PC-3 (cell line): ENCODE measurements at places on chromosomes 7 and 10. TPM values are rescaled to one million over a fixed set of nuclear protein-coding genes. Genes with fewer than 3 reads are reported as not detected.

- H3K4me1 ChIP-seq, result peaks cover 21% of the 10 kb centered on the region
- peak; percentile 92 for DNase-seq
- H3K36me3 ChIP-seq, result 0 out of 2 replicates have a peak, but pooled peaks cover 9% of the 10 kb centered on the region
Measured at GRCh38 chr10:50585921-50586739, 37.6 kb downstream of the SGMS1 start.

DNA sequence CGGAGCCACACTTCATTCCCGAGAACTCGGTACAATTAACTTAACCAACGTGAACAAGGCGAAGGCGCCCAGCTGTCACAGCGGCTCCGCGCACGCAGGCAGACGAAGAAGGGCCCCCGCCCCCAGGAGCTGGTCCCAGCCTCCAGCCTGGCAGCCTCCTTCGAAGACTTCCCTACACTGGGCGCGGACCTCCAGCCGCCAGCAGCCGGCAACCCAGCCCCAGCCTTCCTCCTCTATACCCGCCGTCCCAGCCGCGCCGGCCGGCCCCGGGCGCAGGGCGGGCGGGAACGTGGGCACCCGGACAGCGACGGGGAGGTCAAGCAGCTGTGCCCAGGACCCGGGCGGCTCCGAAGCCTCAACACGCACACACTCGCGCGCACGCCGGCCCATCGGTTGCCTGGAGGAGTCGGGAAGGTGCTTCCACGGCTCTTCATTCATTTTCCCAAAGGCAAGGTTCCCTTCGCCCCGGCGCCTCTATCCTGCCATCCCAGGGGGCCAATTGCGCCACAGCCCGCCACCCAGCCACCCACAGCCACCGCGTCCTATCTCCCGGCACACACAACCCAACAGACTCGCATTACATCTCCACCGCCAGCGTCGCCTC lies 1.6 kb downstream of the CHST15 start:
- H3K27me3 ChIP-seq, result no peaks in the 10 kb centered on the region
- peak overlapping the region; percentile 87 for H3K4me3 ChIP-seq
- H3K36me3 ChIP-seq, result no peaks in the 10 kb centered on the region

DNA sequence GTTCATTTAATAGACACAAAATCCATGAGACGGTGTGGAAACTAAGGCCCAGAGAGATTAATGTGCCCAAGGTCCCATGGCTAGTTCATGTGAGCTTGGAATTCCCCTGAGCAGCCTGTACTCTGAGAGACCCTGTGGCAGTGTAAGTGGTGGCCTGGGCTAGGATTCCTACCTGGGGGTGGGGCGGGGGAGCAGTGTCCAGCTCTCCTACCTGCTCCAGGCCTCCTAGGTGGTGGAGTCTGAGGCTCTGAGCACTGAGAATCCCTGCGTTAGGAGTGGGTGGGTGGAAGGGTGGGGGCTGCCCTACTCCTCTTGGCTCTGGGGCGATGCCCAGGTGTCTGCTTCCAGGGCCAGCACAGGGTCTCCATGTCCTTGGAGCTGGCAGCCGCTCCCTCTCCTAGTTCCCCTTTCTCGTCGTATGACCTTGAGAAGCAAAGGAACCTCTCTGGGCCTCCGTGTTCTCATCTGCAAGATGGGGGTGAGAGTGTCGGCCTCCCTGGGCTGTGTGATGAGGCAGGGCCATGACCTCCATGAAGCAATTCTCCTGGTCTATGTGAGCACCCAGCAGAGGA lies 2.5 kb downstream of the SNCG start:
- no peaks in the 10 kb centered on the region for H3K27me3 ChIP-seq
- no peak overlapping the region for H3K27ac ChIP-seq
- H3K4me3 ChIP-seq, result no peak overlapping the region

GRCh38 chr10:31650010-31650409 lies 278.6 kb downstream of the ARHGAP12 start:
- H3K4me1 ChIP-seq, result peaks cover 10% of the 10 kb centered on the region; the same call in 1 of the 2 replicates
- H3K36me3 ChIP-seq, result no peaks in the 10 kb centered on the region
- H3K4me3 ChIP-seq, result no peak overlapping the region
- DNase-seq, result peak; percentile 56

The CSGALNACT2 gene
- total RNA-seq, result 3.6 and 3.9 TPM in 2 replicates

GRCh38 chr7:93055543-93056107 lies 62.2 kb downstream of the SAMD9 start:
- no peaks in the 10 kb centered on the region for H3K27me3 ChIP-seq
- H3K36me3 ChIP-seq, result no peaks in the 10 kb centered on the region
- peaks cover 4% of the 10 kb centered on the region; the same call in 1 of the 2 replicates for H3K4me1 ChIP-seq
- peak; percentile 63 for DNase-seq
- no peak overlapping the region for H3K4me3 ChIP-seq
- no peak overlapping the region for H3K27ac ChIP-seq

DNA sequence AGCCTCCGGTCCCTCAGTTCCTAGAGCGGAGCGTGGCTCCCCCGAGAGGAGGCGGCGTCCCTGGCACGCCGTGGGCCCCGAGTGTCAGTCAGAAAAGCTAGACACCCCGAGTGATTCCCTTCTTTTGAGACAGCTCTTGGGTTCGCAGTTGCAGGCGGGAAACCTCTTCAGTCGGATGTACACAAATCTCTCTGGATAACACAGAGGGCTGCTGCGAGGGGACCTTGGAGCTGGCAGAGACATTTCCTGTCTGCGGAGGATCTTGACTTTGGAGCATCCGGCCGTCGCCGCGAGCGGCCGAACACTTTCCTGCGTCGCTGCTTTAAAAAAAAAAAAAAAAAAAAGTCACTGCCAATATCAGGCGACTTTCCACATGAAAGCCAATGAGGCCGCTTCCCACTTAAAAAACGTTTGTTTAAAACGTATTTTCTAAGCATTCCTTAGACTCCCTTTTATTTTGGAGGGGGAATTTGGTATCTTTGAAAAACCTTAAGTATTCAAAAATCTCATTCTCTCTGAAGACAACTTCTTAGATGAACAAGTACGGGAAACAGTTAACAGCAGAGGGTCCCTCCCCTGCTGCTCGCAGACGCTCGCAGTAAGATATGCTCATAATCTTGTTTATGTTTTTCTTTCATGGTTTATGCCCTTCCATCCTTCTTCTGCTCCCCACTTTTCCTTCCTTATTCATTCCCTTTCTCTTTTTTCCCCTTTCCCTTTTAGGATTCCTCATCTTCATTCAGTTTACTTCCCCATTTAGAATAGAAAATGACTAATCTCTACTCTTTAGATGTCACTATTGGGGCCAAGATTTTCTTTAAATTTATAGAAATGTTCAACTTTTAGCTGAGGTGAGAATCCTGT lies 10.0 kb downstream of the HHEX start:
- no peaks in the 10 kb centered on the region for H3K4me1 ChIP-seq
- H3K36me3 ChIP-seq, result no peaks in the 10 kb centered on the region
- no peaks in the 10 kb centered on the region for H3K27me3 ChIP-seq
- peak overlapping the region; percentile 72 for H3K4me3 ChIP-seq

DNA sequence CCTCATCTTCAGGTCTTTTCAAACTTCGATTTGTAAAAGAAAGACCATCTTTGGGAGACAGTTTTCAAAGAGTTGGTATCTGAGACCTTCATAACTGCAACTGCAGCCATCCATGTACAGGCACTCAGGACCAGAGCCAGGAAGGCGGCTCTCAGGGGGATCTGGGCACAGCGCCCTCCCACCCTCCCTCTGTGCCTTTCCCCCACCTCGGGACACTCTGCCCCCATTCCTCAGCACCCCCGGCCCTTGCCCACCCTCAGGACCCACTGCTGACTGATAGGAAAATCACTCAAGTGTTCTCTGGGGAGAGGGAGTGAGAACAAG lies 143.6 kb downstream of the CUBN start:
- no peaks in the 10 kb centered on the region for H3K36me3 ChIP-seq
- H3K27ac ChIP-seq, result peak overlapping the region; percentile 82
- peaks cover 23% of the 10 kb centered on the region for H3K4me1 ChIP-seq
- DNase-seq, result no peak

GRCh38 chr10:79038104-79038840 lies 30.5 kb upstream of the ZMIZ1 start:
- no peaks in the 10 kb centered on the region for H3K4me1 ChIP-seq
- DNase-seq, result no peak
- no peak overlapping the region for H3K27ac ChIP-seq
- H3K27me3 ChIP-seq, result peaks cover 62% of the 10 kb centered on the region
- no peak overlapping the region for H3K4me3 ChIP-seq

GRCh38 chr7:66039094-66039670 lies 36.4 kb upstream of the ASL start:
- no peak overlapping the region for H3K27ac ChIP-seq
- H3K4me1 ChIP-seq, result peaks cover 12% of the 10 kb centered on the region
- H3K4me3 ChIP-seq, result no peak overlapping the region
- DNase-seq, result no peak

DNA sequence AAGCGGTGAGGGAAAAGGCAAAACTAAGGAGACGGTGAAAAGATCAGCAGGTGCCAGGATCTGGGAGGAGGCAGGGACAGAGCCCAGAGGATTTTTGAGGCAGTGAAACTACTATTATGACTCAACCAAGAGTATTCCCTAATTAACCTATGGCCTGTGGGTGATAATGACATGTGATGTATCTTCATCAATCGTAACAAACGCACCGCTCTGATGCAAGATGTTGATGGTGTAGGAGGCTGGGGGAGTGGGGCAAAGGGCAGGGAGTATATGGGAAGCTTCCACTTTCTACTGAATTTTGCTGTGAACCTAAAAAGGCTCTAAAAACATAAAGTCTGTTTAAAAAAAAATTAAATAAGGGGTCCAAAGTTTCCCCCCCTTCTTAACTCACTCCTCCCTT lies 25.5 kb upstream of the EZH2 start:
- H3K4me1 ChIP-seq, result peaks cover 19% of the 10 kb centered on the region
- H3K36me3 ChIP-seq, result no peaks in the 10 kb centered on the region
- H3K4me3 ChIP-seq, result no peak overlapping the region
- H3K27me3 ChIP-seq, result no peaks in the 10 kb centered on the region

DNA sequence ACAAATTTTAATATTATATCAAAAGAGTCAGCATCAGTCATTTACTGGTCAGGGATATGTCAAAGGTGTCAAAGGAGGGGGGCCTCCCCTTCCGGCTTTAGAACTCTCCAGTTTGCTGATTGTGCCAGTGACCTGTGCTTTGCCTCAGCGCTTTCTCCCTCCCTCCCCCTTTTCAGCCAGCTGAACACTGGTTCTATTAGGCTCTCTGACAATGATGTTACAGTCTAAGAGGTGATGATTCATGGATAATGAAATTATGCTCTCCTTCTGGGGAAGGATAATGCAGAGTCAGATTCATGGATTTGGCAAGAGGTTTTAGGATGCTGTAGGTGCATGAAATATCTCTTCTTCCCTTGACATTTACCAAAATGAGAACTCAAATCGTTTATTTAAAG lies 6.1 kb downstream of the LRRTM3 start:
- no peak overlapping the region for H3K27ac ChIP-seq
- peak; percentile 59 for DNase-seq
- peaks cover 38% of the 10 kb centered on the region for H3K27me3 ChIP-seq
- H3K4me1 ChIP-seq, result 0 out of 2 replicates have a peak, but pooled peaks cover 3% of the 10 kb centered on the region
- H3K36me3 ChIP-seq, result no peaks in the 10 kb centered on the region
- H3K4me3 ChIP-seq, result no peak overlapping the region

DNA sequence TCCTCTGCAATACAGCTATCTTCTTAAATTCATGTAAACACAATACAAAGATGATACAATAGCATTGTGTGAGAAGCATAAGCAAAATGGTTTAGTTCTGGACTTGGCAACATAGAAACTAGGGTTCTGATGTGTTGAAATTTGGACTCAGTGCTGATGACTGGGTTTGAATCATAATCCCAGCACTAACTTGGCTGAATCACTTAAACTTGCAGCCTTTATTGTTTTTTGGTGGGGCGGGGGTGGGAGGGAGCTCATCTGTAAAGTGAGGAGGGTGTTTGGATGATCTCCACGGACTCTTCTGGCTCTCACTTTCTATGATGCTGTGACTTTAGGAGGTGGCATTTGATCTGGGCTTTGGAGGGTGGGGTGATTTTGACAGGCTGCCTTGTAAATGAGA lies 158.2 kb downstream of the WNT2 start:
- H3K27me3 ChIP-seq, result no peaks in the 10 kb centered on the region
- peaks cover 45% of the 10 kb centered on the region for H3K4me1 ChIP-seq
- no peak overlapping the region for H3K4me3 ChIP-seq
- DNase-seq, result peak; percentile 79

- peaks cover 59% of the 10 kb centered on the region for H3K27me3 ChIP-seq
- H3K4me1 ChIP-seq, result no peaks in the 10 kb centered on the region
- H3K4me3 ChIP-seq, result no peak overlapping the region
Measured at GRCh38 chr10:121694327-121694965, 96.2 kb upstream of the FGFR2 start.

DNA sequence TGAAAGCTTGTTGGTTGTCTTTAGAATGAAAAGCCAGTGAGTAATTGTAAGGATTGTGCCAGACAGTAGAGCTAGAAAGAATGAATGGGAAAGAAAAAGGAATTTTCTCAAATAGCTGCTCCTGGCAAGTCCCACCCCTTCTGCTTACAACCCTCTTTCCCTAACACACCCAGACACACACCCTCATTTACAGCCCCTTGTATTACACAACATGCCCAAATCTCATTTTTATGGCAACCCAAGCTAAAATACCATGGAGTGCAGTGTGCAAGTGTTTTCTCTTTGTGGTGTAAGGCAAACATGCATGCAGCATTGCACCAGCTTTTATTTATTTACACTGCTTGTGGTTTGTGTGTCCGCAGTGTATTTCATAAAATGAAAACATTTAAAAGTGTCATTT lies 1.5 kb downstream of the PRKAR2B start:
- peak overlapping the region; percentile 67; the same call in 1 of the 2 replicates for H3K4me3 ChIP-seq
- no peaks in the 10 kb centered on the region for H3K36me3 ChIP-seq
- H3K4me1 ChIP-seq, result peaks cover 19% of the 10 kb centered on the region
- no peak overlapping the region for H3K27ac ChIP-seq
- peak; percentile 59 for DNase-seq

GRCh38 chr7:28096713-28097112 lies 83.9 kb downstream of the JAZF1 start:
- no peaks in the 10 kb centered on the region for H3K27me3 ChIP-seq
- no peak overlapping the region for H3K27ac ChIP-seq
- no peaks in the 10 kb centered on the region for H3K4me1 ChIP-seq
- no peak overlapping the region for H3K4me3 ChIP-seq

The LRGUK gene
- 1.0 TPM in 2 replicates for total RNA-seq

- DNase-seq, result no peak
- no peak within 1 kb of the TSS for H3K4me3 ChIP-seq
- no peaks in the 10 kb centered on the region for H3K27me3 ChIP-seq
- no peak within 1 kb of the TSS for H3K27ac ChIP-seq
Measured at GRCh38 chr10:122271076-122271475, at the start of gene BTBD16. TSS of gene BTBD16 (plus strand) at chr10:122271296. CDS start at chr10:122275082, 3,786 bp downstream.

The ABCB4 gene
- total RNA-seq, result not detected in 2 replicates

The NEBL gene
- total RNA-seq, result 14.7 and 18.8 TPM in 2 replicates

The AGBL3 gene
- 1.9 and 2.5 TPM in 2 replicates for total RNA-seq

DNA sequence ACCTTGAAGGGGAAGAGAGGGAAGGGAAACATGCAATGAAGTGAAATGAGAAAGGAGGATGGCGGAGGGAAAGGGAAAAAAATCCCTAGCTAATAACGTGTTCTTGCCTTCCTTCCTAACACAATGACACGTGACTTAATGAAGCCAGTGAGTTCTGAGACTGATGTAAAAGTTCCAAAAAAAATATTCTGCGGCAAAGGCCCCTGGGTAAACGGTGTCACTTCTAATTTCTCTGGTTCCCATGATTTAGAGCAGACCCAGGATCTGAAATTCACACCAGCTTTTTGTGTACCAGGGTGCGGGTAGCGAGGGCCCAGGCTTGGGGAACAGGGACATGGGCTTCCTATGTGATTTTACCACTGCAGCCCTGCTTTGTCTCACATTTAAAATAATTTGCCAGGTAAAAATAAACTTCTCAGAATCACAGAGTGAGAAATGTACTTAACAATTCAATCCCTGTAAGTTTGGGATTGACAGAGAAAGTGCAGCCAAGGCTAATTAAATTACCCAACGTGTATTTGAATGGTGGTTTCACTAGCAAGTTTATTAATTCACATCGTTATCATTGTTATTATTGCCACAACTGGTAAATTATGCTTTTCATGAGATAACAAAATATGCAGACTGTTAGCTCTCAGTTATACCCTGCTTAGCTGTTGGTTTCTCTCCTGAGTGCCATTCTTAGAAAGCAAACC lies 182.4 kb downstream of the SEM1 start:
- DNase-seq, result no peak
- no peak overlapping the region for H3K27ac ChIP-seq
- H3K27me3 ChIP-seq, result peaks cover 10% of the 10 kb centered on the region
- H3K4me3 ChIP-seq, result no peak overlapping the region
- H3K4me1 ChIP-seq, result no peaks in the 10 kb centered on the region
- H3K36me3 ChIP-seq, result no peaks in the 10 kb centered on the region
